ENCODE measurements at places on chromosomes 13 and 19.

DNA sequence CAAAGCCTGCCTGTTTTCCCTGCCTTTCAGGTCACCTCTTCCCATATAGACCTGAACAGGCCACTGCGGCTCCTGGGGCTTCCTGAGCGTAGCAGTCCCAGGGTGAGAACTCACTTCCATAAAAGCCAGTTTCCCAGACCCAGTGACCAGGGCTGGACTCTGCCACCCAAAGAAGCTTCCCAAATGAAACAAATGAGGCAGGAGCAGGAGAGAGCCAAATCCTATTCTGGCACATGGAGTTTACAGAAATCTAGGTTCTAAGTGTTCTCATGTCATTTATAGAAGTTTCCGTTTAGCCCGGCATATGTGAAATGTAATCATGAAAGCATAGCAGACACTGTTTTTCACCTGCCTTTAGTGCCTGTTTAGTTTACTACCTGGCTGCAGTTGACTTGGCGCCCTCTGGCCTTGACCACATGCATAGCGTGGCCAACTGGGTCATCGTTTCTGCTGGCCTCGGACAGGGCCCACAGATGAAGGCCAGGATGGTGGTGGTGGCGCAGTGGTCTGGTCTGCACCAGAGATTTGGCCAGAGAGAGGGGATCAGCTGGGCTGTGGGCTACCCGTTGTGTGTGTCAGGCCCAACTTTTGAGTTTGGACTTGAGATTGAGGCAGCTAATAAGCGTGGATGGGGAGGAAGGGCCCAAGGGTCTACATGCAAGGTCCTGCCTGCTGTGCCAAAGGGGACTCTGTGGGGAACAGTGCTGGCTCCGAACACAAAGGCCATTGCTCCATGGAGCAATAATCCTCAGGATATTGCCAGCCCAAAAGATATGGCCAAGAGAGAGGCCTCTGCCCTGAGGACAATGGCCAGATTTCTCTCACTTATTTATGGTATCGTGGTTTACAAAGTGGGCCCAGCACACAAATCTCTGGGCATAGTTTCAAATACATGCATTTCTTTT is 43.3 kb downstream of the NFIX start:
- DNase-seq, result no peak

DNA sequence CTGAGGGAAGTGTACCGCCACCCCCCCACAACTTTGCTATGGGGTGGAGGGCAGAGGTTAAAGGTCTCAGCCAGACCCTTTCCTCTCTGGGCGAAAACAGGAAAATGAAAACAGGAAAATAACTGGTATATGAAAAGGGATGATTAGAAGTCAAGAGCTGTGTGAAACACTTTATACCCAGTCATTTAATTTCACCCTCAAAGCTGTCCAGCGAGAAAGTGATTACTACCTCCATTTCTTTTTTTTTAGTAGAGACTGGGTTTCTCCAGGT is 575 bp upstream of the PHLDB3 start:
- no peak for DNase-seq

- DNase-seq, result no peak
Observed at GRCh38 chr19:32251634-32252332, 93.6 kb upstream of the ZNF507 start.

DNA sequence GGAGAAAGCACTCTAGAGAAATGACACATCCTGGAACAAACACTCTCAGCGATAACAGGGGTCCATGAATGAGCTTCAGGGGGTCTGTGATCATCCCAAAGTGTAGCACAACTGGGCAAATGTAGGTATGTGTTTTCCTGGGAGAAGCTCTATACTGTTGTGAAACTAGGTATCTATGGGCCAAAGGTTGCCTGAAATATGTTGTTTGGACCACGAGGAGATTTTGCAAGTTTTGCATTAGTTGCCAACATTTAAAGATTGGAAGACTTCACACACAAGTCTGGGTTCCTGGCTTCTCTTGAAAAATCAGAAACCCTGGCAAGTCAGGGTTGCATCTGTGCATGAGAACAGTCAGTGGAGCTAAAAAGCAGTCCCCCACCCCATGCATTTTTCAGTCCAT is 26.7 kb upstream of the POU2F2 start:
- no peak for DNase-seq

GRCh38 chr13:30053939-30054338 is 203.5 kb upstream of the UBL3 start:
- DNase-seq, result no peak

GRCh38 chr13:31756346-31756745 is 17.0 kb downstream of the RXFP2 start:
- DNase-seq, result no peak

DNA sequence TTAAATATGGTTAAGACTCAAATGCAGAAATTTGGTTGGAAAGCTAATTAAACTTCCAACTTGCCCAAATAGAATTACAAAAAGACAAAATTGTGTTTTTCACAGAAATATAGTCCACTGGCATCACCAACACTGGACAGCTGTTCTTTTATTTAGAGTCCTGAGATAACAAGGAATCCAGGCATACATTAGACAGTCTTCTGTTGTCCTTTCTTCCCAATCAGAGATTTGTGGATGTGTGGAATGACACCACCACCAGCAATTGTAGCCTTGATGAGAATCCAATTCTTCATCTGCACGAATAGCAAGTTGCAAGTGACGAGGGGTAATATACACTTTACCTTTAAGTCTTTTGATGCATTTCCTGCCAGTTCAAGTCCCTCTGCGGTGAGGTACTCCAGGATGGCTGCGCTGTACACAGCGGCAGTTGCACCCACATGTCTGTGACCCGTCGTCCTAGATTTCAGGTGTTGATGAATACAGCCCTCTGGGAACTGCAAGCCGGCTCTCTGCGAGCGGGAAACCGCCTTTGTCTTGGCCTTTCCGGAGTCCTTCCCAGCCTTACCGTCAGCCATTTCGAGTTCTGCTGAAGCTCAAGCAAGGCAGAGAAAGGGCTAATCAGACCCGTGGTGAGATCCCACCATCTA is 14.7 kb downstream of the UBAC2 start:
- DNase-seq, result no peak

GRCh38 chr19:2341244-2341751 is 12.8 kb downstream of the SPPL2B start:
- no peak for DNase-seq

- DNase-seq, result no peak
Observed at GRCh38 chr13:68076046-68076445, 845.9 kb upstream of the PCDH9 start.

GRCh38 chr19:3360421-3361383 is 5.7 kb upstream of the NFIC start:
- DNase-seq, result peak; percentile 75

DNA sequence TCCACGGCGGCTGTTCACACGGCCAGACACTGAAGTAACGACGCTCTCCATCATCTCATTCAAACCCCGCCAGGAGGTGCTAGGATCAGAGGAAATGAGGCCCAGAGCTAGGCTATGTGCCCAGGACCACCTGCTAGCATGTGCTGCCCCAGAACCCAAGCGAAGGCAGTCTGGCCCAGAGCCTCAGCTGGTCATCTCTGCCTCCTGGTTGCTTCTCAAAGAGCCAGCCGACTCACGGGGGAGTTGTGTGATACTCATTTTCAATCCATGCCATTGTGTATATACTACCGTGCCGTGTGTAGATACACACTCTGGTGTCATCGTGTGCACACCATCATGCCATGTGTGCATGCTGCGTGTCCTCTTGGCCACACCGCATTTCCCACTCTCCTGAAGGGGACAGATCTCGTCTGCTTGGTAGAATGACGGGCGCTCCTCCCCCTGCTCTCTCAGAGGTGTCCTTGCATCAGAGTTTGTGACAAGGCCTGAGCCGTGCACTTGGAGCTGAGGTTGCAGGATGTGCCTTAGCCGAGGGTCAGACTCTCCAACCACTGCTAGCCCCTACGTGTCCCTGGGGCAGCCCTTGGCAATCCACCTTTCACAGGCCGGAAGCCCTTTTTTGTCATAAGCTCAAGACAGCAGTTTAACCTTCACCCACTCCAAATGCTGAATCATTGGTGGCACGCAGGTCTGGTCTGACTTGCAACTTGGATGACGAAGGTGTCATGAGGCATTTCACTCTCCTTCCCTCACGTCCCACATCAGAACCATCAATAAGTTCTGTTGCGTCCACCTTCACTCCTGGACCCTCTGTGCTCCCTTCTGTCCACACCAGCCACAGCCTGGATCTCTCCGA is 130.4 kb downstream of the CRYL1 start:
- DNase-seq, result no peak

- no peak for DNase-seq
Observed at GRCh38 chr19:32880622-32881021, 11.1 kb upstream of the SLC7A9 start.

GRCh38 chr13:105908586-105908985 is 626.9 kb downstream of the EFNB2 start:
- DNase-seq, result no peak

GRCh38 chr19:13154241-13154778 is 4.1 kb downstream of the IER2 start:
- DNase-seq, result peak; percentile 33

DNA sequence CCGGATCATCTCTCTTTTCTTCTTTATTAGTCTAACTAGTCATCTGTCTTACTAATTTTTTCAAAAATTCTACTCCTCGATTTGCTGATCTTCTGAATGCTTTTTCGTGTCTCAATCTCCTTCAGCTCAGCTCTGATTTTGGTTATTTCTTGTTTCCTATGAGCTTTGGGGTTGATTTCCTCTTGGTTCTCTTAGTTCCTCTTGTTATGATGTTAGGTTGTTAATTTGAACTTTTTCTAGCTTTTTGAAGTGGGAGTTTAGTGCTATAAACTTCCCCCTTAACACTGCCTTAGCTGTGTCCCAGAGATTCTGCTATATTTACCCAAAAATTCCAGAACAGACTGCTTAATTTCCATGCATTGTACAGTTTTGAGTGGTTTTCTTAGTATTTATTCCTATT is 3.4 kb downstream of the FCAR start:
- no peak for DNase-seq

- peak; percentile 35 for DNase-seq
Observed at GRCh38 chr13:80454245-80454644, 113.3 kb upstream of the SPRY2 start.

DNA sequence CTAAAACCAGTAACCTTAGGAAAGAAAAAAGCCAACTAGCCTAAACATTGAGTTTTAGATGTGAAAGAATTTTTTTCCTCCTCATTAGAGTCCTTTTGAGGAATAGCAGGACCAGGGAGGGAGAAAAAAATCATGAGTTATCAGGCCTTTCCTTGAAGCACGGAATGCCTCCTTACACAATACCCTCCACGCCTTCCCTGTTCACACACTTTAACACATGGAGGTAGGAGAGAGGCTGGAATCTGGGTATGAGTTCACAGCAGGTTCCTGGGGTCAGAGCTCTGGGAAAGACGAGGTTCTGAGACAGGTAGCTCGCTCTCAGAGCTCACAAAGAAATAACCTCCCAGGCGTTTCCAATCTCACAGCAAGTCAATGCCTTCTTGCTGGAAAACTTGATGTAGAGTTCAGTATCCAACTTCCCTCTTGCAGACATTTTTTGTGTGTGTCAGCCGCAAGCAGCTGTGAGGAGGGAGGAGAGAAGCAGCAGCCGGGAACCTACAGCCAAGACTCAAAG is 716 bp downstream of the ZNF573 start:
- DNase-seq, result no peak

DNA sequence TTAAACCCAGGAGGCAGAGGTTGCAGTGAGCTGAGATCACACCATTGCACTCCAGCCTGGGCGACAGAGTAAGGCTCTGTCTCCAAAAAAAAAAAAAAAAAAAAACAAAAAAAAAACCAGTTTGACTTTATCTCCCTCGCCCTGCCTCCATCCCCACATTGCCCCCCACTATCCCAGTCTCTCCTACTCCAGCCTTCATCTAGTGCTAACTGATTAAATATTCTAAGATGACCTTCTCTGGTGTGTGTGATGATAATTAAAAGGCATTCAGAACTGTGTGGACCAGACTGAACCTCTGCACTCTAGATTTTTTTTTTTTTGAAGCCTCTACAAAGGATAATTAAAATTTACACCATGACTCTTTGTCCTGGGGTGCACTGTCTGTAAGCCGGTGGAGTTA is 6.0 kb upstream of the DLL3 start:
- no peak for DNase-seq

DNA sequence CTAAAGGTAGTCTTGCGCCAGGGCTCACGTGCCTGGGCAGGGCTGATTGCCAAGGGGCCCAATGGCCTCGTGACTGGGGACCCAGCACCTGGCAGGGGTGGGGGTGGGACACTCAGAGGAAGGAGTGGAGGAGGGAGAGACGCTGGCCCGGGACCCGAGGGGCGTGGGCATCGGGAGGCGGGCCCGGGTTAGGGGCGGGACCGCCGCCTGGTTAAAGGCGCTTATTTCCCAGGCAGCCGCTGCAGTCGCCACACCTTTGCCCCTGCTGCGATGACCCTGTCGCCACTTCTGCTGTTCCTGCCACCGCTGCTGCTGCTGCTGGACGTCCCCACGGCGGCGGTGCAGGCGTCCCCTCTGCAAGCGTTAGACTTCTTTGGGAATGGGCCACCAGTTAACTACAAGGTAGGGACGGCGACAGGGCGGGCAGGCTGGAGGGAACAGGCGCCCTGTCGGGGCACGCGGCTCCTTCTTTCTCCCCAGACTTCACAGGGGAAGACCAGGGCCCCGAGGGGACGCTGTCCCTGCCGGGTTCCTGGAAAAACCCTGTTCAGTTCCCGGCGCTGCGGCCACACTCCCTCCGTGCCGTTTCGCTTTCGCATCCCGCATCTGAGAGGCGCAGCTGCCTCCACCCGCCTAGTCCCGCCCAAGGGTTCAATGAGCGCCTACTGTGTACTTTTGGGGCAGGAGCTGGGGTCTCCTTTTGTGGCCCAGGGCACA is at the start of gene IFI30:
IFI30 (plus strand) TSS at position 242 of the 717 bp plus-strand sequence; CDS start at position 271, 29 bp downstream.
- DNase-seq, result peak; percentile 58

GRCh38 chr13:31050486-31051400 is 111.0 kb downstream of the HSPH1 start:
- DNase-seq, result no peak

All from memory B cell (primary cell).